Right cardiac atrium (tissue), 5 donors: ENCODE measurements at places on chromosomes 3 and 15. TPM values are rescaled to one million over a fixed set of nuclear protein-coding genes. Genes with fewer than 3 reads are reported as not detected.

The SLC12A8 gene
- polyA plus RNA-seq, result 0.52 TPM

The LIPH gene
- 0.07 TPM for polyA plus RNA-seq

The NPAP1 gene
- polyA plus RNA-seq, result not detected

The RGMA gene
- polyA plus RNA-seq, result 10.8 TPM

The PPM1L gene
- polyA plus RNA-seq, result 6.1 TPM

The GOLGA8K gene
- polyA plus RNA-seq, result 0.50 TPM

The PRR20G gene
- not detected for polyA plus RNA-seq

The TGM5 gene
- 0.02 TPM for polyA plus RNA-seq

The LRRC15 gene
- 0.07 TPM for polyA plus RNA-seq

The IL20RB gene
- 0.57 TPM for polyA plus RNA-seq
